ENCODE measurements at places on chromosomes 13 and 19.
A peak's percentile ranks its signal among the peaks of the same experiment; 100 is the strongest.

DNA sequence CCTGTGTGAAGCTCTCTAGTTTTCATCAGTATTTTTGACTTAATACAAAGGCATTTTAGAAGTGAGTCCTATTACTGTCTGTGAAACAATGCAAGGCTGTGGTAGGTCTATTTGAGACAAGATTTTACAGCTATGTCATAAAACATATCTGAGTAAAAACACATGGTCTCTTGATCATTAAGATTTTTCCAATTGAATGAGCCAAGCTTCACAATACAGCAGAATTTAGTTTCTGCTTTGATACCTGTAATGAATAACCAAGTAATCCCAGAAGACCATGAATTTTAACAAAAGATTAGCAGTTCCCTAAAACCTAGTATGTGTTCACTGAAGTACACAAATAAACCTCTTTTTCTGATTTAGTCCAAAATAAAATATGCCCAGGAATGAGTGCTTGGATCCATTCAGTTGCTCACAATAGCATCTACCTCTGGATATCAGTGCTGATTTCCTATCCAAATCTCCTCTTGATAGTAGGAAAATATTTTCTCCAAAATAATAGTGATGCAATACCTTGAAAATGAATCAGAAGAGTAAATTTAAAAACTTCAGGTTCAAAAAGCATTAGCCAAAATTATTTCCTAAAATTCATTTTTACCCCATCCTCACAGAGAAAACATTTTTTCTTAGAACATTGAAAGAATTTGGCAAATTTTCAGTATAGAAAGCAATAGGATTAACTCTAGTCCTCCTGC lies 533.5 kb upstream of the SGCG start:
- DNase-seq = no peak

- no peak for DNase-seq
Observed at GRCh38 chr13:44498969-44499368, 77.2 kb downstream of the TSC22D1 start.

GRCh38 chr13:24505256-24505655 lies 7.3 kb downstream of the PARP4 start:
- DNase-seq = peak; percentile 55

DNA sequence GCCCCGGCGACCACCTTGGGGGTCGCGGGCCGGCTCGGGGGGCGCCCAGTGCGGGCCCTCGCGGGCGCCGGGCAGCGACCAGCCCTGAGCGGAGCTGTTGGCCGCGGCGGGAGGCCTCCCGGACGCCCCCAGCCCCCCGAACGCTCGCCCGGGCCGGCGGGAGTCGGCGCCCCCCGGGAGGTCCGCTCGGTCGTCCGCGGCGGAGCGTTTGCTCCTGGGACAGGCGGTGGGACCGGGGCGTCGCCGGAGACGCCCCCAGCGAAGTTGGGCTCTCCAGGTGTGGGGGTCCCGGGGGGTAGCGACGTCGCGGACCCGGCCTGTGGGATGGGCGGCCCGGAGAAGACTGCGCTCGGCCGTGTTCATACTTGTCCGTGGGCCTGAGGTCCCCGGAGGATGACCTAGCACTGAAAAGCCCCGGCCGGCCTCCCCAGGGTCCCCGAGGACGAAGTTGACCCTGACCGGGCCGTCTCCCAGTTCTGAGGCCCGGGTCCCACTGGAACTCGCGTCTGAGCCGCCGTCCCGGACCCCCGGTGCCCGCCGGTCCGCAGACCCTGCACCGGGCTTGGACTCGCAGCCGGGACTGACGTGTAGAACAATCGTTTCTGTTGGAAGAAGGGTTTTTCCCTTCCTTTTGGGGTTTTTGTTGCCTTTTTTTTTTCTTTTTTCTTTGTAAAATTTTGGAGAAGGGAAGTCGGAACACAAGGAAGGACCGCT lies 729 bp downstream of the STK11 start:
- DNase-seq = no peak

DNA sequence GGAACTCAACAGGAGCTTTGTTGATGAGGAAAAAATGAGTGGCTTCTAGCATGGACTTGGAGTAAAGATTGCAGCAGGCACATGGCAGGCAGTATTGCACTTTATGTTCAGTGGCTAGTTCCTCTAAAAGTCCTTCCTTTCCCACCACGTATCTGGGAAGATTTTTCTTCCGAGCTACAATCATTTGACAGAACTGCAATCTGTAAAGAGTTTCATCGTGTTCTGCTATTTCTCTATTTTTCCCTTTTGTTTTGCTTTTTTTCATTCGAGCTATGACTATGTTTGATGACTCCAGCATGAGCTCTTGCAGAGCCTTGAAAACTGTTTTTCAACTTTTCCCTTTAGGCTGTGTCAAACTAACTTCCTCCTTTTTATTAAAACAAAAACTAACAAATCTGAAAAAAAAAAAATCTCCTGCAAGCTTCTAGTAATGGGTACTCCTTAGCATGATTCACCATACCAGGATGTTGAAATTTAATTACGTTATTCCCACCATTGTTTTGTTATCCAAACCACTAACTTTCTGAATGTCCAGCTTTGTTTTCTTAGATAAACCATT lies 12.3 kb downstream of the CLDN10 start:
- DNase-seq = peak; percentile 32

- peak; percentile 78 for DNase-seq
Observed at GRCh38 chr19:38729653-38730469, 14.4 kb downstream of the CAPN12 start.

GRCh38 chr13:48431431-48431830 lies 18.5 kb upstream of the LPAR6 start:
- peak; percentile 41 for DNase-seq

DNA sequence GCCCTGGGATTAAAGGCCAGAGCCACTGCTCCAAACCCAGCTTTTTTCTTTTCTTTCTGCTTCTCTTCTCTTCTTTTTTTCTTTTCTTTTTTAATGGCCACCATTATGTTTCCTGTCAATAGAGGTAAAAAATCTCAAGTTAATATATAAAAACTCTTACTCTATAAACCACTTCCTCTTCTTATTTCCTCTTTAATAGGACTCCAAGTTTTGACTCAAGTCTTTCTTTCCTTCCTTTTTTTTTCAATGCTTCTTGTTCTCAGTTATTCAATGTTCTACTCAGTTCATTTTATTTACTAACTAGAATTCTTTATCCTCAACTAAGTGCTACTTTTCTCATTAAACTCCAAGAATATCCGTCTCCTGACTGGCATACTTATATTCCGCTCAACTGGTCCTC lies 27.1 kb upstream of the MYCBP2 start:
- no peak for DNase-seq

GRCh38 chr13:46630431-46631178 lies 77.6 kb downstream of the LRCH1 start:
- DNase-seq = peak; percentile 37

- DNase-seq = no peak
Observed at GRCh38 chr13:51311957-51312520, 27.5 kb upstream of the SERPINE3 start.

DNA sequence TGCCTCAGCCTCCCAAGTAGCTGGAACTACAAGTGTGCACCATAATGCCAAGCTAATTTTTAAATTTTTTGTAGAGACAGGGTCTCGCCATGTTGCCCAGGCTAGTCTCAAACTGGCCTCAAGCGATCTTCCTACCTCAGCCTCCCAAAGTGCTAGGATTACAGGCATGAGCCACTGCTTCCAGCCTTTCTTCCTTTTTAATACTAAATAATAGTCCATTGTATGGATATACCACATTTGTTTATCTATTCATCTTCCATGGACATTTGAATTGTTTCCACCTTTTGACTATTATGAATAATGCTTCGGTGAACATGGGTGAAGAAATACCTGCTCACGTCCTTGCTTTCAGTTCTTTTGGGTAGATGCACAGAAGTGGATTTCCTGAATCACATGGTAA lies 24.4 kb downstream of the GARRE1 start:
- DNase-seq = no peak

DNA sequence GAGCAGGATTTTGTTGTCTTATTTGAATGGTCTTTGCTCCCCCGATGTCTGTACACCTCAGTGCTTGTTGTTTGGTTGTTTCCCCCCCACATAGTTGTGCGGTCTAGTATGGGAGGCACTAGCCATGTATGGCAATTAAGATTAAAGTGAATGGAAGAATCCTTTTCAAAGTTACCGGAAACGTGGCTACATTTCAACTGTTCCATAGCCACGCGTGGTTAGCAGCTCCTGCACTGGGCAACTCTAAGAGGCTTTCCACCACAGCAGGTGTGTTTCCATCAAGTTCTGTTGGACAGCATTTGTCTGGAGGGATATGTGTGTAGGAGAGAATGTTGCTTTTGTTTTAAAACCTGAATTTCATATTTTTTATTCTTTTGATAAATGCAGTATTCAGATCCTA lies 247.3 kb downstream of the GGACT start:
- DNase-seq = no peak

- no peak for DNase-seq
Observed at GRCh38 chr13:73740666-73741065, 393.5 kb downstream of the KLF12 start.

DNA sequence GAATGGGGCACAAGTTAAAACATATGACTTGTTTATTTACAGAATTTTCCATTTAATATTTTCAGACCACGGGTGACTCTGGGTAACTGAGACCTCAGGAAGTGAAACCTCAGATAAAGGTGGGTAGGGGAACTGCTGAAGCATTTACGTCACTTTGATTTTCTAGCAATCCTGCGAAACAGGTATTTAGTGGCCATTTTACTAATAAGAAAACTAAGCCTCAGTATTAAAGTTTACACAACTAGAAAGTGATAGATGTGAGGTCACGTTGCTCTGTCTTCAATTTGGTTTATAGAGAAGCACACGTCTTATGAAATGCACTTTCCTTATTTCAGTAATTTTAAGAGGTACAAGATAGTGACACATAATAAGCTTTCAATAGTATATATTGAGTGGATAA lies 402.8 kb downstream of the FGF9 start:
- no peak for DNase-seq

DNA sequence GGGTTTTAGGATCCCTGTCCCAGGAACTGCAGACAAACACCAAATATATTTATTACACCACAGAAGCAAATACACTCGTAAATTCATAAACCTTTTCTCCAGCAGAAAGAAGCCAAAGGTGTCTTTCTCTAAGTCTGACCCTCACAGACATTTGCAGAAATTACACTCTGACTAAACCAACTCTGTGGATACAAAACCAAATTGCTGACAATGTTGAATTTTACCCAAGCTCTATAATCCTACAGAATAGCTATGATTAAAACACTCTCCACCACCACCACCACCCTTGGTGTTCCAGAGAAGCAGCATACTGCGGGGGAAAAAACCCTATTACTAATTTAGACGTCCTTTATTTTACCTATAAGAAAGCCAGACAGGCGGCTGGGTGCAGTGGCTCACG lies 5.2 kb downstream of the ZNF564 start:
- no peak for DNase-seq

DNA sequence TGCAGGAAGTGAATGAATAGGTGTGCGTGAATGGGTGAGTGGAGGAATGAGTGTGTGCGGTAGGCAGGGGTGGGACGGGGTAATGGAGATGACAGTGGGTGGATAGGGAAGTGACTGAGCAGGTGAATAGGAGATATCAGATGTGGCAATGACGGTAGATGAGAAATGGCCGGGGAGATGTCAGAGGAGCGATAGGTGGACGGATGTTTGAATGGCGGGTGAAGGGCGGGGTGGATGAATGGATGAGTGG lies 1.5 kb downstream of the TTC9B start:
- DNase-seq = no peak

GRCh38 chr13:112254061-112254818 lies 121.9 kb upstream of the SPACA7 start:
- DNase-seq = no peak

GRCh38 chr19:38538386-38538785 lies 79.4 kb downstream of the MAP4K1 start:
- DNase-seq = no peak

DNA sequence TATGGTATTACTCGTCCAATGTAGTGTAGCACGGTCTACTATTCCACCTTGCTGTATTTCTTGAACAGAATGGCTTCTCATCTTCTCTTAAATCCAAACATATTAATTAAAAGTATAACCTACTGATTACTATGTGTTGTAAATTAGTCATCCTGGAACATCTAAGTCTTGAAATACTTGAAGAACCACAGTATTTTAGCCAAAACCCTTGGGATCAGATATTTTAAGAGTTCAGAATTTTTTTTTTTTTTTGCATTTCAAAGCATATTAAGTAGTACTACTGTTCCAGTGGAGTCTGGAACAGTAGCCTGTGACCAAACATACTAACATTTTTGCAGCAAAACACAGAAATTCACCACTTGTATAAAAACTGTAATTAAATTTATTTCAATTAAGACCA lies 30.1 kb downstream of the ZC3H13 start:
- DNase-seq = no peak

GRCh38 chr13:114047358-114047881 lies 73.5 kb upstream of the C13orf46 start:
- no peak for DNase-seq

- DNase-seq = peak; percentile 5
Observed at GRCh38 chr13:97432232-97432916, 1.6 kb upstream of the RAP2A start.

DNA sequence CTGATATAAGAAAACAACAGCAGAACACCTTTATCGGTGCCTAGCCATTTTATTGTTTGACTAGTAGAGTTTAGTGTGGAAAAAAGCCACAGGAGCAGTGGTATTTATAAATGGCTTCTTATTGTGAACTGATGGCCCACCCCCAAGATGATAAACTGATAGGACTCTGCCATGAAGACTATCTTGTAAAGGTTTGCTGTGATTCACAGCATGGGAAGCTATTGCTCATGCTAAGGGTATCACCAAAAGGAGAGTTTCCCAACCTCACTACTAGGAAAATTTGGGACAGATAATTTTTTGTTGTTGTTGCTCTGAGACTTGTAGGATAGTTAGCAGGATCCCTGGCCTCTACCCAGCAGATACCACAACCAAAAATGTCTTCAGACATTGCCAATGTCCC lies 12.0 kb upstream of the SLC7A1 start:
- DNase-seq = no peak

GRCh38 chr13:23201870-23202269 lies 21.1 kb downstream of the SGCG start:
- DNase-seq = no peak

DNA sequence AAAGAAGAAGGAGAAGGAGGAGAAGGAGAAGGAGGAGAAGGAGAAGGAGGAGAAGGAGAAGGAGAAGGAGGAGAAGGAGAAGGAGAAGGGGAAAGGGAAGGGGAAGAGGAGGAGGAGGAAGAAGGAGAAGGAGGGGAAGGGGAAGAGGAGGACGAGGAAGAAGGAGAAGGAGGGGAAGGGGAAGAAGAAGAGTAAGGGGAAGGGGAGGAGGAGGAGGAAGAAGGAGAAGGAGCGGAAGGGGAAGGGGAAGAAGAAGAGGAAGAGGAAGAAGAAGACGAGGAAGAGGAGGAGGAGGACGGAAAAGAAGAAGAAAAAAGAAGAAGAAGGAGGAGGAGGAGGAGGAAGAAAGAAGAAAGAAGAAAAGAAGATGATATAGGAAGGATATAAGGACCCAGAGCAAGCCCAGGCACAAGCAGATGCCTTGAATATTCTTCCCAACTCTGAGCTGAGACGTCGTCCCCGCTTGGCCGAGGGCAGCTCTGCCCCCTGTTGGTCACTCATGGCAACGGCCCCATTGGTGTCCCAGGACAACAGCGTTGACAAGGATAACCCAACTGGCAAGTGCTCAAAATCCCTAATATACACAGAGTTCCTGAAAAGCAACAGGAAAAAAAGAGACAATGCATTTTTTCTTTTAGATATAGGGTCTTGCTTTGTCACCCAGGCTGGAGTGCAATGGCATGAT lies 30.6 kb upstream of the IGSF23 start:
- no peak for DNase-seq
